Tibial artery (tissue), 4 donors: ENCODE measurements at places on chromosomes 1 and 21.

DNA sequence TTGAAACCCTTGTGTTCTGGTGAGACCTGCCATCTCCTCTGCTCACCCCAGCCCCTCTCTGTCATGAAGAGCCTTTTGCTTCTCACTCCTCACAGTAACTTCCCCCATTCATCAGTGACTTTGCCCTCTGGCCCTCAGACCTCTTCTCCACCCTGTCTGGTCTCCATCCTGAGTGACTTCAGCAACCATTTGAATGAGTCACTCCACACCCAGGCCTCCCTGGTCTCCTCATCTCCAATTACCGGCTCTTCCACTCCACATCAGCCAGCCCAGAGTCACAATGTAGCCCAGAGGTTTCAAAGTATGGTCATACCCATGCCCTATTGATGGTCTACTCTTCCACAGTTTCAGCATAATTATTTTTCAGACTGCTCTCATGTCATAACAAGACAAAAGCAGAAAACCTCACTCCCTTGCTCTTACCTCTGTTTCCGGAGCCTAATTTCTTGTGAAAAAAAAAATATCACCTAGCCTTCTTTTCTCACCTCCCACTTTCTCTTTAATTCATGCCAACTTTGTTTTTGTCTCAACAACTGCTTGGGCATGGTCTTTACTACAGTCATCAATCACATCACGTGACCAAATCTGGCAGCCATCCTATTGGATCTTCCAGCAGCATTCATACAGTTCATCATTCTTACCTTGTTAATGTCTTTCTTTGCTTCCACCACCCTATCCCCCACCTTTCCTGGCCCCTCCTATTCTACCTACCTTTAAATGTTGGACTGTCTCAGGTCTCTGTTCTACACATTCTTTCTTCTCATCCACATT, 35.6 kb upstream of the NEK7 start:
- H3K4me3 ChIP-seq, result no peak overlapping the region
- DNase-seq, result no peak
- no peak overlapping the region for H3K27ac ChIP-seq
- no peaks in the 10 kb centered on the region for H3K4me1 ChIP-seq
- H3K36me3 ChIP-seq, result no peaks in the 10 kb centered on the region

- H3K4me1 ChIP-seq, result no peaks in the 10 kb centered on the region
These were observed 6.1 kb upstream of the PSEN2 start for GRCh38 chr1:226864311-226864710.

GRCh38 chr1:164886101-164886500, 327.1 kb downstream of the PBX1 start:
- DNase-seq, result no peak
- no peaks in the 10 kb centered on the region for H3K27me3 ChIP-seq
- H3K4me1 ChIP-seq, result no peaks in the 10 kb centered on the region
- no peak overlapping the region for H3K27ac ChIP-seq
- H3K4me3 ChIP-seq, result no peak overlapping the region
- peaks cover 5% of the 10 kb centered on the region for H3K36me3 ChIP-seq

- H3K27ac ChIP-seq, result no peak overlapping the region
- no peaks in the 10 kb centered on the region for H3K36me3 ChIP-seq
- peaks cover 31% of the 10 kb centered on the region for H3K4me1 ChIP-seq
- DNase-seq, result no peak
These were observed 2.0 kb downstream of the HES3 start for GRCh38 chr1:6245869-6246496.

DNA sequence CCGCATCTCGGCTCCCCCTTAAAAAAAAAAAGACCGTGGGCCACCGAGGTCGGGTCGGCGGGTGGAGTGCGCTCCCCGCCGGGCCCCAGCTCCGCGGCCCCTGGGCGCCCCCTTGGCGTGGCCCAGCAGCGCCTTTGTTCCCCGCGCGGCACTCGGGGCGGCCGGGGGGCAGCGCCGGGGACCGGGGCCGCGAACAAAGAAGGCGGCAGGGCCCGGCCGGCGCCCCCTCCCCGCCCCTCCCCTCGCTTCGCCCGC, 571 bp downstream of the MARCKSL1 start:
- peaks cover 20% of the 10 kb centered on the region for H3K4me1 ChIP-seq
- H3K27ac ChIP-seq, result no peak overlapping the region
- no peak for DNase-seq
- H3K36me3 ChIP-seq, result peaks cover 27% of the 10 kb centered on the region
- H3K27me3 ChIP-seq, result no peaks in the 10 kb centered on the region

DNA sequence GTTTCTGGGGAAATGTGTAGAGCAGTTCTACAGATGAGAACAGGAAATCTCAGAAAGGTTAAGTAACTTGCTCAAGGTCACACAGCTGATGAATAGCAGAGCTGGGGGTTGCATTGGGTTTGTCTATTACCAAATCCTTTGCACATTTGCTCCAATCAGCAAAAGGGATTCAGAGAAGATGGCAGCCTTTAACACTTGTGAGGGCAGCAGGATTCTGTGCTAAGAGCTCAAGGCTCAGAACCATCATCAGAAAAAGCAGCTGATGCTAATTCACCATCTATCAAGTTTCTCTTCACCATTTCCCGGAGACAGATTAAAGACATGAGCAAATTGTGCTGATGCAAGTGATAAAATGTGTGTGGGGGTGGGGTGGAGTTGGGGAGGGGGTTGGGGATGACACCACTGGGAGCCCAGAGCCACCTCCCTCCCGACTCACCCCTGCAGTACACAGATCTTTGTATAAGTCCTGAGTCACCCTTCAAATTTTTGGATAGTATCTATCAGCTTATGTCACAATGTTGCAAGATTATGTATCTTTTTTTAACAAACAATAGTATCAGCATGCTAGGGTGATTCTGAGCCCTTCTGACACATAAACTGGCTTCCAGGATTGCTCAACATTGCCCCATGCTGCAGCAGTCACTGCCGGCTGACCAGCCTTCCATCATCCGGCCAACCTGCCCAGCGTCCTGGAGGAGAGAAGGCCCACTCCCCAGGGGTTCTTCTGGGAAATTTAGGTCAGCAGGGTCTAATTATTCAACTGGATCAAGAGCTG, 2.8 kb upstream of the SPSB1 start:
- peak; percentile 90 for DNase-seq
- H3K36me3 ChIP-seq, result no peaks in the 10 kb centered on the region
- no peak overlapping the region for H3K4me3 ChIP-seq
- H3K27me3 ChIP-seq, result no peaks in the 10 kb centered on the region
- peaks cover 6% of the 10 kb centered on the region for H3K4me1 ChIP-seq
- peak overlapping the region; percentile 98 for H3K27ac ChIP-seq

- H3K4me1 ChIP-seq, result peaks cover 93% of the 10 kb centered on the region
- peak overlapping the region; percentile 52 for H3K4me3 ChIP-seq
- H3K27ac ChIP-seq, result peak overlapping the region; percentile 78
- no peaks in the 10 kb centered on the region for H3K36me3 ChIP-seq
These were observed 765 bp upstream of the S100A4 start for GRCh38 chr1:153546371-153546770.

DNA sequence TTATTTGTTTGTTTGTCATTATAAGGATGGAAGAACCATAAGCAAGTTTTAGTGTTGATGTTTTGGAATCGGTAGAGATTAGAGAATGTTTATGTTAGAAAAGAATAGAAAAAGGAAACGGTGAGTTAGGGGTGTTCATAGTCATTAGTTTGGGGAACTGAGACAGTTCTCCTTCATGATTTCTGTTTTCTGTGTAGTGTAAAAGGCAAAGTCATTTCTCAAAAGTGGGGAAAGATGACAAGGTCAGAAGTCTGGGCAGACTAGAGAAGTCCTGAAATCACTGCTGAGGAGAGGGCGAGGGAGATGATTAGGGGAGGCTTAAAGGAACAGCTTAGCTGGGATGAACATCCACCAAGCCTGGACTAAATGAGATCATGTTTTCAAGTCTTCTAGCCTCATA, 498.9 kb downstream of the TTLL7 start:
- no peaks in the 10 kb centered on the region for H3K27me3 ChIP-seq
- DNase-seq, result no peak
- no peak overlapping the region for H3K27ac ChIP-seq
- H3K4me1 ChIP-seq, result peaks cover 9% of the 10 kb centered on the region
